IMR-90 (cell line): ENCODE measurements at places on chromosomes 5 and 9. TPM values are rescaled to one million over a fixed set of nuclear protein-coding genes. Genes with fewer than 3 reads are reported as not detected.

DNA sequence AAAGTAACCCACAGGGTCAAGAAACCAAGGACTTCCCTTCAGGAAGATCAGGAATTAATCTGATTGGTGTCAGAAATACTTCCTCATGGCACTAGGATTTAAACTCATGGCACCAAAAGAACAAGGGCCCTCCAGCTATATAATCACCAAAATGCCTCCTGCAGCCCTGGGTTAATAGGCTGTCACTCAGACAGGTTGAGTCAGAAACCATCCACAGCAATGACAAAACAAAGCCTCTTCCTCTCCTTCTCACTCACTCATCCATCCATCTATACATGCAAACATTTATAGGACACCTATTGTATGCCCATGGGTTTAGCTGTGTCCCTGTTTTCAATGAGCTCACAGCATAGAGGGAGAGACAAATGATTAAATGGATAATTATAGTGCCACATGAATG is 62.5 kb upstream of the SPOCK1 start:
- DNase-seq = no peak

- DNase-seq = peak; percentile 25
These were observed 283.3 kb downstream of the NSG2 start for GRCh38 chr5:174328631-174329299.

DNA sequence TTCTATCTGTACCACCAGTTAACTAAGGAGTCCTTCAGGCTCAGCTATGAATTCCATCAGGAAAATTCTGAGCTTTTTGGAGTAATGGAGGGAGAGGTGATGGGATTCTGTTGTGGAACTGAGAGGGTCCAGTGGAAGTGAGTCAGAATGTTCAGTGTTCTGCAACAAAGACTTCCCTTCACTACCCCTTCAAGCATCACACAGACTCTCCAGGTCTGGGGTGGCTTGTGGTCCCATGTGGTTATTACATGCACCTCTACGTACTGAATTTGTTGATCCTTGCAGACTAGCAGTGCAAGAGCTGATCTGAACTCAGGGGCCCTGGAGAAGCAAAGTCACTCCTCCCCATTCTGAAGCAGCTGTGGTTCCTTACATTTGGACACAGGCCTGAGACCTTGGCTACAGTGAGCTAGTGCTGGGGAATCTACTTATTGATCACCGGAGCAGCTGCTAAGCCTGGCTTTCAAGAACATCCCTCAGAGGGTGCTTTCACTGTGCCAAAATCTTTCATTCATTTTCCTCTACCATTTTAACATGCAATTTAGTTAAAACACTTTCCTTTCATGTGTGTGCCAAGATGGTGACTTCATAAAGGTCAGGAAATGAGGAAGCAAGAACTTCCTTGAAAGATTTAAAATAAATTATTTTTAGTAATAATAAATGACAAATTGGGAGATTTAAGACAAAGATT is 75.0 kb upstream of the TNC start:
- DNase-seq = peak; percentile 13

DNA sequence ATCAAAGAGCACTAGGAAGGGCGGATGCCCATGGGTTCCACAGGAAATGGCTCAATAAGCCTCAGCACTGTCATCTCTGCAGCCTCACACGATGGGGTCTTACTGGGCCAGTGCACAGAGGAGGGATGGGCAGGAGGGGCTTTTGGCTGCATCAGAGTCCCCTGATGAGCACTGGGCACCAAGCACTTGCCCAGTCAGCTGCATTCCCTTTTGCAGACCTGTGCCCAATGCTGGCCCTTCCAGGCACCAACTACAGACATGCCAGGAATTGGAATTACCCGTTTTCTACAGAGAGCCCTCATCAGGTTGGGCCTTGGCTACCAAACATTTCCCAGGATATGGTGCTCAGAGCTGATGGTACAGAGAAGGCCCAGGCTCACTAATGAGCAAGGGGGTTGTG is 182.5 kb downstream of the HSPA4 start:
- no peak for DNase-seq

DNA sequence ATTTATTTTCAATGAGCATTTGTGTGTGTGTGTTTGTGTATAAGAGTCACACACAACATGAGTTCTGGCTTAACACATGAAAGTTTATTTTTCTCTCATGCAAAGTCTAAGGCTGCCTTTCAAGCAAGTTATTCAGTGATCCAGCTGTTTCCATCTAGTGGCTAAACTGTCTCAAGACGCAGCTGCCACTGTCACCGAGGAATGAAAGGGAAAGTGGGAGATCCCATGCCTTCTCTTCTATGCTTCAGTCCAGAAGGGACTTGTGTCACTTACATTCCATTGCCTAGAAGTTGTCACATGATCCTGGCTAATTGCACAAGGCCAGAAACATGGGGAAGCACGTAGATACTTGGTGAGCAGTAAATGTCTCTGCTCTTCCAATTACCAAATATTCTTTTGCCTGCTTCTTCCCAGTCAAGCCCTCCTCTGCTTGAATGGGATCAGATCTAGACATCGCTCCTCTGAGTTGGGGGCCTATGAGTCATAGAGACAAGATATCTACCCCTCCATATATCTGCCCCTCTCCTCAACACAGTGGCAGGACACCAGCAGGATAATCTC is 30.4 kb upstream of the SLIT3 start:
- DNase-seq = no peak

DNA sequence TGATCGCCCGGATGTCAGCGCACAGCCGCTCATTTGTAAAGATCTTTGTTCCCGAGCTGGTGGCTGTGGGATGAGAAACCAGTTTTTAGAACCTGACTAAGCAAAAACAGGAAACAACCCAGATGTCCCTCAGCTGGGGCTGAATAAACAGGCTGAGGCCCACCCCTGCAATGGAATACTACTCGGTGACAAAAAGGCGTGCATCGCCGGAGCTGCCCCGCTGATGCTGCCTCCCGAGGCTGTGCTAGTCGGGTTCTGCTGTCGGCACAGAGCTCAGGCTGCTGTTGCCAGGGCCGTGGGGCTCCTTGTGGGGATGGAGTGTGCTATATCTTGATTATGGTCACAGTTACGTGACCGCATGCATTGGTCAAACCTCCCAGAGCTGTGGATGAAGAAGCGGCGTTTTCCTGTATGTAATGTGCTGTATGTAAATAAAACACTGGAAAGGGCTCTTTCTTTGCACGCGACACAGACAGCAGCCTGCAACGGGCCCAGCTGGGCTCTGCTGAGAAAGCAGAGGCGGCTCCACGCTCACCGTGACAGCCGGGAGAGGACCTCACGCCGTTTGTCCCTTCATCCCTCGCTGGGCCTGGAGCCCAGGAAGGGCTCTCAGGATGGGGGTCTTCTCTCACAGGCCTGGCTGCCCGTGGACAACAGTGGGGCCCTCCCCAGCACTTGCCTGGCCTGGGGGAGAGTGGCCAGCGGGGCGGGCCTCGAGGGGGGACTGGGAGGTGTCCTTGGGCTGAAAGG is 51.5 kb upstream of the RNU6ATAC start:
- peak; percentile 92 for DNase-seq

DNA sequence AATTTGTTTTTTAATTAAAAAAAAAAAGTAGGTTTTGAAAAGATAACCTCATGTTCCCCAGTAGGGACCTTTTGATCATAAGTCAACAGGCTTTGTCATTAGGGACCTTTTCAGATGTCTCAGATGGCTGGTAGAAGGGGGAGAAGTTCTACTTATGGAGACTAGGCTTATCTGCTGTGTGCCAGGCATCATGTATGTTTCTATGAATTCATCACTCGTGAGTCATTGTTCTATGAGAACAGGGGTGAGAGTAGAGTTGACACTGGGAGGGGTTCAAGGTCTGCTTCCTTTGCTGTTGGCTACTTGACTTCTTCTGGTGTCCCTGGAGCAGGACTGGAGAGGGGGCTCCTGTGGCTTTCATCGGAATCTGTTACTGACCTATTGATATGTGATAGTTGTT is 138.8 kb downstream of the KDM4C start:
- DNase-seq = peak; percentile 34

GRCh38 chr5:58245476-58245840 is 214.4 kb downstream of the PLK2 start:
- no peak for DNase-seq

- DNase-seq = no peak
These were observed 24.7 kb upstream of the RXRA start for GRCh38 chr9:134301387-134302129.

DNA sequence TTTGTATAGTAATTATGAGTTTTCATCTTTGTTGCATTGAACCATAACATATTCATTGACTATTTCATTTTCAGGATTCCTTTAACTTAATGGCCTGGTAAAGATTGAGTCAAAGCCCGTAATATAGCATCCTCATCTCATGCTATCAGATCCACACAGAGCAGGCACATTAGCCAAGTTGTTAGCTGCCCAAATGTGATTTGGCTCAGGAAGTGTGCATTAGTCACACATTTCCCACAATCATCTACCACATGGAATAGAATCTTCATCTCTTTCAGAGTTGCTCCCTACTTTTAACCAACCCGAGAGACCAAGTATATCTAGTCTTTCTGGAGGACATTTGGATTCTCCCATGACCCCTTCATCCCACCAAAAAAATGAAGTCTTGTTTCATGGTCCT is 481.0 kb upstream of the PTGER4 start:
- DNase-seq = no peak

GRCh38 chr5:1536322-1536845 is 12.6 kb upstream of the LPCAT1 start:
- peak; percentile 20 for DNase-seq

GRCh38 chr9:28688172-28688571 is 1114.9 kb upstream of the C9orf72 start:
- no peak for DNase-seq

DNA sequence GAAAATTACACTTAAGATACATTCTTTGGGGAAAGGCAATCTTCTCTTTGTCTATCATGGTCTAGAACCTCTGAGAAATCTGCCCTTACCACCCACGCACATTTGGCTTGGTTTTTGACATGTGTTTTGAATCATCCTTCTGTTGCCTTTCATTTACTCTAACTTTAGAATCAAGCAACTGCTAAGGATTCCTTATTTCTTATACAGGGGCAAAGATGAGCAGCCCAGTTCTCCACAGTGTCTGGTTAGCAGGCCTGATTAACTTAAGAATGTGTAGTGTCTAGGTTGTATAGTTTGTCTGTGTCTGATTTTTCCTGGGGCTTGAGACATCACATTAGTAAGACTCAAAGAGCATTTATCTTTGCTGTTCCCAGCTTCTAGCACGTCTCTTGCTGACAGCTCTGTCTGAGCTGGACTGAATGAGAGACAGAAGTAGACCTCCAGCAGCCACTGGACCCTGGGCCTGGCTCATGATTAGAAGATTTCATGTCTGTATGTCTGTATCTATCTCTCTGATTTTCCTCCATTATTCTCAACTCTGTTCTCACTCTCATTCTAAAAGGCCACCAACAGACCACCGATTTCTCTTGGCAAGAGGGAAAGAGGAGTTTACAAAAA is 31.8 kb upstream of the PCA3 start:
- no peak for DNase-seq

DNA sequence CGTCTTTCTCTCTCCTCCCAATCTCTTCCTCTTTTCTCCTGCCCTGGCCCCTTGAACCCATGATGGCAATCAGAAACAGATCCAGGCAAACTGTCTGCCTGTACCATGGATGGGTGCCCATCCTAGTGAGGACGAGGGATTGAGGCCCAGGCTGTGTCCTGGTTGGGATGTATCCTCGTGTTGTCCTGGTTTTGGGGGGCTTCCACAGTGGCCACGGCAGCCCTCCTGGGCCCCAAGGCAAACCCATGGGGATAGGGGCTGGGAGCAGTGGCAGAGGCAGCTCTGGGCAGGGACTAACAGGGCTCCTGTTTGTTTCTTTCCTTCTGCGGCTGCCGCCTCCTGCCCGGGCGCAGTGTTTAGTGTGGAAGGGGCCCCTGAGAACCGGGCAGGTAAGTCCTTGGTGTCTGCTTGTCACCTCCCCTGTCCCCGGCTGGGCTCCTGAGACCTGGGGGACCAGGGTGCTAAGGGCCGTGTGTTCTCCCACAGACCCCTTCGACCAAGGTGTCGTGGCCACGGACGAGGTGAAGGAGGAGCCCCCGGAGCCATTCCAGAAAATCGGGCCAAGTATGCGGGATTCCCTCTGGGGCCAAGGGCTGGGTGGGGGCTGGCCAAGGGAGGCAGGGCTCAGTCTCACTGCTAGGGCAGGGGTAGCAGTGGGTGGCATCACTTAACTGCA is 70.0 kb downstream of the AMBP start:
- no peak for DNase-seq

DNA sequence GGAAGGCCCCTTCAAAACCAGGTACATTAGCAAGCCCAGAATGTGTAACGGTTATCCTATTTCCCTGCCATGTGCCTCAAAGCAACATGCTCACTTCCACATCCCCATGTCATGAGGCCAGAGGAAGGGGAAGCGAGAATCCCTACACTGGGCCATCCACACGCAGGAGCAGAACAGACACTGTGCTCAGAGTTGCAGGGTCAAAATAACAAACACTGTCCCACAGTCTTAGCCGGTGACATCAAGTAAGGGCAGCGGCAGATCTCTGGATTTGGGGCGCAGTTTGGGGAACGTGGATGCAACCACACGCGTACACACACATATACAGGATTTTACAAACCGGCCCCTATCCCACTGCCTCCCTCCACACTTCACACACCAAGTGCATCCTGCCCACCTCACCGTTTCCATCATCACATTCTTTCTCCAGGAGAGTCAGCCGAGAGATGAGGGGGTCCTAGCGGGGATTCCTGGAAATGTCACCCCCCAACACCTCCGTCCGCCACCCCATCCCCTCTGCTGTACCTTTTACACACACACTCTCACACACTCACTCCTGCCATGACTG is 776 bp downstream of the APBA1 start:
- no peak for DNase-seq

- DNase-seq = no peak
These were observed 501.5 kb downstream of the DMAC1 start for GRCh38 chr9:7298123-7298522.

GRCh38 chr5:78102500-78102899 is 192.0 kb downstream of the AP3B1 start:
- peak; percentile 3 for DNase-seq

- DNase-seq = no peak
These were observed 27.8 kb upstream of the SEMA4D start for GRCh38 chr9:89525446-89526374.

The F2RL2 gene
- total RNA-seq = 18.1 and 21.7 TPM in 2 replicates

The SEMA4D gene
- total RNA-seq = 0.56 and 0.90 TPM in 2 replicates

The PGM5 gene
- 12.8 and 14.7 TPM in 2 replicates for total RNA-seq

The PCDHGB3 gene
- total RNA-seq = 5.9 and 6.7 TPM in 2 replicates

The TSLP gene
- 0.28 and 0.54 TPM in 2 replicates for total RNA-seq

The MYMK gene
- total RNA-seq = not detected in 2 replicates

The FCN2 gene
- total RNA-seq = not detected in 2 replicates

The SLC36A2 gene
- total RNA-seq = not detected in 2 replicates

The QRFP gene
- total RNA-seq = not detected in 2 replicates

The GLDC gene
- 0.36 and 0.83 TPM in 2 replicates for total RNA-seq
